CD4-positive, alpha-beta memory T cell (primary cell): ENCODE measurements at places on chromosomes 1 and 21.

- no peak for DNase-seq
Measured at GRCh38 chr1:175179837-175180590, 12.6 kb downstream of the KIAA0040 start.

DNA sequence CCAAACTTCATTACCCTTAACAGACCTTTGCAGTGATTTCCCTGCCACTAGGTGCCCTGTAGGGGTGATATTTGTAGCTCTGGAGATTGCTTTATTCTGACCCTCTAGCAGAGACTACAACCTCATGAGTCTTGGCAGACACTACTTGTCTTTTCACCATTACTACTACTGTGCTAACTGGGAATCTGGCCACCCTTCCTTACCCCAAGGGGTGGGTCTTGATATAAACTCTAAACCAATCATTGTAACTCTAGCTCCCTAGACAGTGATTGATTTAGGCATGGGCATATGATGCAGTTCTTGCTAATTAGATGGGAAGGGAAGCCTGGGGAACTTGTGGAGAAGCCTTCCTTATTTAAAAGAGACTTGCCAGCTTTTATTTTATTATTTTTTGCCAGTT lies 3.9 kb downstream of the KPNA6 start:
- DNase-seq, result no peak

GRCh38 chr1:183318433-183318832 lies 99.7 kb downstream of the NMNAT2 start:
- DNase-seq, result no peak

DNA sequence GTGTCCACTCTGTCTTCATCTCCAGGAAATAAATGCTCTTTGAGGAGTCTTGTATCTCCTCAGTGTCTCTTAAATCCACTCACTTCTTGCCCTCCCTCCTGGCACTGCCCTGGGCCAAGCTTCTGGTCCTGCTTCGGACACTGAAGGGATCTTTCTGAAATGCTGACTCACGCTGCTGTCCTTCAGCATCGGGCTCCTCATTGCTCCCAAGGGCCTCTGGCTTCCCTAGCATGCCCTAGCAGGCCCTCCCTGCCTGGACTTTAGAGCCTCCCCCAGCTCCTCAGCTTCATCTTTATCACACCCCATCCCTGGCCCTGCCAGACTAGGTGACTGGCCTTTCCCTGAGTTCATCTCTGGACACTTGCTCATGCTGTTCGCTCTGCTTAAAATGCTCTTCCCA lies 96.6 kb downstream of the FOXD2 start:
- DNase-seq, result no peak

GRCh38 chr1:115300087-115300876 lies 37.8 kb downstream of the NGF start:
- DNase-seq, result no peak

DNA sequence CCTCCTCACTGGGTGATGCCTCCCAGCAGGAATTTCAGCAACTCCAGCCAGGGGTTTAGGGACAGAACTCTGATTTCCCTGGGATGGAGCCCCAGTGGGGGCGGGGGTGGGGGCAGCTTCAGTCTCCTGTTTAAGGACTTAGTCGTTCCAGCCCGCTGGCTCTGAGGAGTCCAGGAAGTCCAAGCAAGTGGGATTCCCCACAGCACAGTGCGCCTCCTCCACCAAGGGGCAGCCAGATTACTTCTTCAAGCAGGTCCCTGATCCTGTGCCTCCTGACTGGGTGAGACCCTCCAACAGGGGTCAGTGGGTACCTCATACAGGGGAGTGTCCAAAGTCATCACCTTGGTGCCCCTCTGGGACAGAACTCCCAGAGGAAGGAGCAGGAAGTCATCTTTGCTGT lies 1438.4 kb upstream of the B3GALT2 start:
- no peak for DNase-seq

- DNase-seq, result peak; percentile 40
Measured at GRCh38 chr1:5991381-5992025, 722 bp downstream of the NPHP4 start.

GRCh38 chr1:2124446-2125198 lies 70.0 kb downstream of the FAAP20 start:
- no peak for DNase-seq

GRCh38 chr1:153587314-153587713 lies 21.7 kb upstream of the S100A2 start:
- DNase-seq, result no peak

DNA sequence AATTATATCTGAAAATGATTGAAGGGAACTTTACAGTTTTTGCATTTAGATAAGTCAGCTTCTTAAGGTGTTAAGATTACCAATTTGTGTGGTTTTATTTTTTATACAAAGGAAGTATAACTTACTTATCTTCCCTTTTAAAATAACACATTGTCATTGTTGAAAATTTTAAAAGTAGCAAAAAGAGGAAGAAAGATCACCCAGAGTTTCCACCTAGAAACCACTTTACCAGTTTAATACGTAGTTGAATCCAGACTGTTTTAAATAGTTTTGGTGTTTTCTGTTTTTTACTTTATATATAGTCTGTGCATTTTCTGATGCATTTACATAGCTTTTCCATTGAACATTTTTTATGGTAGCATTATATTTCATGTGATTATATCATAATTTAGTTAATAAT lies 6.1 kb downstream of the CCDC18 start:
- no peak for DNase-seq

DNA sequence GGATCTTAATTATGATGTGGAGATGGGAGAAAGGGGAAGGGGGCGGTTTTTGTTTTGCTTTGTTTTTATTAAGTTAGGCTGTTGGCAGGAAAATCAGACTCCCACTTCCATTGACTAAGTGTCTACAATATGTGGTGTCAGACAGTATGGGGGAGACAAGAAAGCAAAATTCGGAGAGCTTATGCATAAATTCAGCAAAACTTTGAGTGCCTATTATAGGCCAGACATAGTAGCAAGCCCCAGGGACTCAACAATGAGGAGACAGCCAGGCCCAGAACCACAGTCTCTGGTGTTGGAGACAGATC lies 835 bp upstream of the TSPAN2 start:
- no peak for DNase-seq

DNA sequence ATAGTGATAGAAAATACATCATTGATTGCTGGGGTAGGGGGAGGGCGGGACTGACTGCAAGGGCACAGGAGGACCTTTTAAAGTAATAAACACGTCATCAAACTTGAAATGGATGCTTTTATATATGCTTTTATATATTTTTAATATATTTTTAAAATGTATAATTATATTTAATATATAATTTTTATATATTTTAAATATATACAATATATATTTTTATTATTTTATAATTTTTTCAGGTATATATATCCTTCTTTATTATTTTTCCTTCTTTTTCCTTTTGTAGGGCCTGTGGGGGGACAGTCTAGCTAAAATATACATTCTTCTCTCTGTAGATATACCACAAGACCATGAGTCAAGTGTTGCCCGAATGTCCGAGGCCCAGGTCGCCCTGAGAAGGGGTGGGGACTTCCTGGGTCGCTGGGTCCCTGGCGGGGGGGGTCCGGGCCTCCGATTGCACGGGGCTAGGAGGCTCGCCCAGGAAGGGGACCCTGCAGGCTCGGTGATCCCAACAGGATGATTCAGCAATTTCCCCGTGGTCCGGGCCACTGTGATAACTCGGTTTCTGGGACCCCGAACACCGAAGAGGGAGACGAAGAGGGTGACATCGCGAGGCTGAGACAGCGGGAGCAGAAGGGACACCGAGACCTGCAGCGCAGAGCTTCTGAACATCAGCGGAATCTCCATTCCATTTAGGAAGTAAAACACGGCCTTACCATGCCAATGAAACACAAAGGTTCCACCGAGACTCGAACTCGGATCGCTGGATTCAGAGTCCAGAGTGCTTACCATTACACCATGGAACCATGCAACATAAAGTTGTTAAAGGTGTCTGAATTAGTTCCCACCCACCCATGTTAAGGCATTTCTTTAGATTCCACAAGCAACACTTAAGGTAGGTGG lies 112.5 kb upstream of the NBPF11 start:
- peak; percentile 13 for DNase-seq

- DNase-seq, result no peak
Measured at GRCh38 chr1:9191231-9191630, 43.3 kb upstream of the H6PD start.

DNA sequence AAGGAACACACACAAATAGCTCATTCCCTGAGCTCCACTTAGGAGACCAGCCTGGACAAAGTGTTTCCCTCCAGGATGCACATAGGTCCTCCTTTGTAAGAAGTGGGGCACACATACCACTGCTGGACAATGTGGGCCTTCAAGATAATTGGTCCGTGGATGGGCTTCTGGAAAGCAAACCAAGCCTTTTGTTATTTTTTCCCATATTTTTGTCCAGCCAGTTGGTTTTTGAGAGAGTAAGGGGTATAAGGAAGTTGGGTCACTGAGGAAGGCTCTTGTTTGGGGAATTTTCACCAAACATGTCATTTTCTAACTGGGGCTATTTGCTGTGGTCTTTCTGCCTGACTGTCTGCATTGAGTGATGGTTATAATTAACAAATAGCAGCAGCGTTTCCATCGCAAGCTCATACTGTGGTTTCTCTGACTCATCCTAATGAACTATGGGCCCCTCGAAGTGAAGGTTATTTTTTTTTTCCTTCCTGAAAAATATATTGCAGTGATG lies 306.3 kb upstream of the DUSP10 start:
- no peak for DNase-seq

- DNase-seq, result no peak
Measured at GRCh38 chr1:167373398-167373797, 144.9 kb downstream of the CD247 start.

- DNase-seq, result no peak
Measured at GRCh38 chr1:153798468-153798780, 23.2 kb downstream of the SLC27A3 start.

DNA sequence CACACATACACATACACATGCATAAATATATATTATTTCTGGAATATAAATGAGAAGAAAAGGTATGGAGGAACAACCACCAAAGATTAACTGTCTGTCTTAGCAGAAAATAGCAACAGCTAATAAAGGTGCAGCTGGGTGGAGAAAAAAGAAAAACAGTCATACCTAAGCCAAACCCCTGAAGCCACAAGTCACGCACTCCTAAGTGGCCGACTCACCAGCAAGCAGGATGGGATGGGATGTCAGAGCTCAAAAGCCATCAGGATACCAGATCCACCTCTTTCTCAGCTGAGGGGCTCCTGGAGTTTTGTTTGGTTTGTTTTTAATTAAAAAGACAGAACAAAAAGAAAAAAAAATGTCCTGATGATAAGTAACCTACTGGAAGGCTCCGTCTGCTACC lies 64.7 kb upstream of the HIVEP3 start:
- DNase-seq, result no peak

DNA sequence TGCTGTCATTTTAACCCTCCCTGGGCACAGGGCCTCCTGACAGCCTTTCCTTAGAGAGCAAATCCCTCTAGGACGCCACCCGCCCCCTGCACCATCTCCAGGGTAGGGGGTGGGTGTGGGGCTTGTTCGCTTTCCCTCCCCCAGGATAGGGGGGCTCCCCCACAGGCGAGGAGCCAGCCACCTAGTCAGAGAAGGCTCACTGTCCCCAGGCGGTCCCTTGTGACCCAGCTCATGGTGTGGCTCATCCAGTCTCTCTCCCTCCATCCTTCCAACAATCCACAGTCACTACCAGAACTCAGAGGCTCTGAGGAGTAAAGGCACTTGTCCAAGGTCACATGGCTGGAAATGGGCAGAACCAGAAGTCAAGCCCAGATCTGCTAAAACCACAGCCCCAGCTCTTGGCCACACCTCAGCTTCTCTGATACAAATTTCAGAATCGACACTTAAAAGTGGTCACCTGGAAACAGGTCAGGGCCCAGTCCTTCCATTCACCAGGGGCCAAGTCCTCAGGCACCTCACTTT lies 89.8 kb downstream of the MRPL37 start:
- no peak for DNase-seq

DNA sequence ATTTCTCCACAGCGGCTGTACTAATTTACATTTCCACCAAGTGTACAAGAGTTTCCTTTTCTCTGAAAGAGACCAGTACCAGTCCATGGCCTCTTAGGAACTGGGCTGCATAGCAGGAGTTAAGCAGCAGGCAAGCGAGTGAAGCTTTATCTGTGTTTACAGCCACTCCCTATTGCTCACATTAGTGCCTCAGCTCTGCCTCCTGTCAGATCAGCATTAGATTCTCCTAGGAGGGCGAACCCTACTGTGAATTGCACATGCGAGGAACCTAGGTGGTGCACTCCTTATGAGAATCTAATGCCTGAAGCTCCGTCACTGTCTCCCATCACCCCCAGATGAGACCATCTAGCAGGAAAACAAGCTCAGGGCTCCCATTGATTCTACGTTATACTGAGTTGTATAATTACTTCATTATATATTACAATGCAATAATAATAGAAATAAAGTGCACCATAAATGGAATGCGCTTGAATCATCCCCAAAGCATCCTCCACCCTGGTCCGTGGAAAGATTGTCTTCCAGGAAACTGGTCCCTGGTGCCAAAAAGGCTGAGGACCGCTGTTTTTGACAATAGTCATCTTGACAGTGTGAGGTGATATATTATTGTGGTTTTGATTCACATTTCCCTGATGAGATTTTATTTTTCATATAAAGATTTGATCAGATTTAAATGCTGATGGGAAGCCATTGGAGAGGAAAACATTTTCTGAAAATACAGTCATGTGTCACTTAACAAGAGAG lies 45.5 kb upstream of the MRPS6 start:
- no peak for DNase-seq

DNA sequence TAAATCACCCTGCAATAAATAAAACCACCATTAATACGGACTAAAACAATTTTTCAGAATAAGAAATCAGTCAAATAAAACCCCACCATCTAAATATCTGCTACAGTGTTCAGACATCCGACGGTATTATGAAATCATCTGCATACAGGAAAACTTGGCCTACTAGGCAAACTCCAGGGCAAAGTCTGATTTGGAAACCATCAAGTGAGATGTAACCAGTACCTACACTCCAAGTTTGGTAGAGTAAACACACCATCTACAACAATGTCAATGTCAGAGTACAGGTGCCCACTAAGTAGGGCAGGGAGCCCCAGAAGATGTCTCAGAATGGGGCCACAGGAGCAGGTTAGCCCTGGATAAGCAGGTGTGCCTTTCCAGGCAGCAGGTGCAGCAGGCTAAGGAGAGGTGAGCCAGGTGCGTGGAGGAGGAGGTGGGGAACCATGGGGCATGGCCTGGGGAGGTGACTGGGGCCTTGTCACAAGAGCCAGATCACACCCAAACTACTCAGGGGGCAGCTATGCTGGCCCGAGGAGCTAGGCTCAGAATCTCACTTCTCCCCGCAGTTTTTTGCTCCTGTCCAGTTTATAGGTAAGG lies 59.6 kb downstream of the CAPZB start:
- no peak for DNase-seq

- no peak for DNase-seq
Measured at GRCh38 chr21:38504066-38504465, 5.8 kb upstream of the ERG start.

DNA sequence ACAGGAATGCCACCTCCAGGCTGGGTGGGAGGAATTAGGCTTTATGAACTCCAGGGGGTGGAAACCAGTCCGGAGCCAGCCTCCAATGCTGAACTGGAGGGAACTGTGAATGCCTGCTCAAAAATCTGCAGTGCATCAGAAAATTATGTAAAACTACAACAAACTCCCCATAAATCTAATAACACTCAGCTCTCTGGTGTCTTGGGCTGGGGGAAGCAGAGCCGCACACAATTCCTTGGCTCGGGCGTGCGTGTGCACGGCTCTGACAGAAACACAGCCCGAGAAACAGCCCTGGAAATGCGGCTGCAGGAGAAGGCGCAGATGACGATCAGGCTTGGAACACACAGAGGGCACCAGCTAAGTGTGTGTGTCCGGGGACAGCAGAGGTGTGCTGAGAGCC lies 127.6 kb upstream of the VAMP3 start:
- DNase-seq, result no peak
